ENCODE measurements at places on chromosomes 7 and 10. TPM values are rescaled to one million over a fixed set of nuclear protein-coding genes. Genes with fewer than 3 reads are reported as not detected.

Gene GRM3
- total RNA-seq = not detected

Gene ZNF804B
- not detected for total RNA-seq

Gene SMO
- 0.64 TPM for total RNA-seq

Gene ATP5MK
- total RNA-seq = 476 TPM

Gene ZNF22
- 24.6 TPM for total RNA-seq

Gene IL6
- not detected for total RNA-seq

GRCh38 chr10:127368101-127368500, 171.7 kb upstream of the INSYN2A start:
- DNase-seq = no peak

- DNase-seq = no peak
Measured at GRCh38 chr7:123433665-123434064, 100.7 kb downstream of the IQUB start.

GRCh38 chr10:60977161-60978122, 33.5 kb upstream of the RHOBTB1 start:
- DNase-seq = no peak

DNA sequence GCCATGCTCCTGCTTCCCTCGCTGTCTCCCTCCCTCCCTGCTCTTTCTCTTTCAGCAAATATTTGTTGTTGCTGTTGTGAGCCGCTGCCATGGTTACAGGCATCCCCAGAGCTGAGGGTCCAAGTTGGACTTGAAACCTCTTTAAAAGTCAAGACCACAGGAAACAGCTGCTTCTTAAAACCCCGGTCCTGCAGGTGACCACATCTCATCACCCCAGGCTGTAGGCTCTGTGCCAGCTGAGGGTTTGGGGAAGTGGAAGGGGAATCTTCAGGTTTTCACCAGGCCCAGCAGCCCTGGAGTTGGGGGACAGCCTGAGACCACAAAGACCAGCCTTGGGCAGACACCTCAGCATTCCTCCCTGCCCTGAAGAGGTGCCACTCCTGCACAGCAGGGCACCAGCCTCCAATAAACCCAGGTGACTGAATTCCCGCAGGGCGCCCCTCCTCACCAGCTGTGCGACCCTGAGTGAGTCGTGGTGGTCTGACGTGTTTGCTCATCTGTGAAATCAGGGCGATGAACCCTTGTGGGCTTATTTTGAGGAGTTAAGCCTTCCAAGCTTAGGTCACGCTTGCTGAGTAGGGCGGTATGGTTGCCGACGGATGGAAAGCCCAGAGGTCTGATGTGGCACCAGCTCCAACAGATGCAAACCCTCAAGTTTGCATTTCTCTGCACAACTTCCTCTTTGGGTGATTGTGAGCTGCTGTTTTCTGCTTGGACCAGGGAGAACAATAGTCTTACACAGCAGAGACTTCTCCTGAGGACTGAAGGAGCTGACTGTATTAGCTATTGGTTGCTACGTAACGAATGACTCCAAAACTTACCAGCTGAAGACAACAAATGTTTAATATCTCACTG, 24.8 kb downstream of the NPTX2 start:
- no peak for DNase-seq

- no peak for DNase-seq
Measured at GRCh38 chr7:43113622-43114457, 1.4 kb downstream of the HECW1 start.

GRCh38 chr7:123865517-123866117, 20.6 kb downstream of the HYAL4 start:
- no peak for DNase-seq
